ENCODE measurements at places on chromosomes 2 and 18.

DNA sequence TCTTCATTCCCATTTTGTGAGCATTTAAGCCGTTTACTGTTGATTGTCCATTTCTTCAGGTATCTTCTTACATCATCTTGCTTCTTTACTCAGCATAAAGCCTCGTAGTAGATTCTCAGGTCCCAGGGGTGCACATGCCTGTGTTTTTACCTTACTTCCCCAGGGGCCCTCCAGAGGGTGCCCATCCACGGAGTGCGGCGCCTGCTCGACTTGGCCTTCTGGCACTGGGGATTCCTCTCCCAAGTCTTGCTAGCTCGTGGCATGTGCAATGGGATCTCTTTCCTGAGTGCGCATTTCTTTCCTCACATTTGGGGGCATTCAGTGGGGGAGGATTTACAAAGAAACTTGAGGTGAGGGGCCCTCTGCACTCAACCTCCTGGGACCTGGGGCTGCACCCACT lies 148.1 kb downstream of the AGAP1 start:
- no peak for DNase-seq

DNA sequence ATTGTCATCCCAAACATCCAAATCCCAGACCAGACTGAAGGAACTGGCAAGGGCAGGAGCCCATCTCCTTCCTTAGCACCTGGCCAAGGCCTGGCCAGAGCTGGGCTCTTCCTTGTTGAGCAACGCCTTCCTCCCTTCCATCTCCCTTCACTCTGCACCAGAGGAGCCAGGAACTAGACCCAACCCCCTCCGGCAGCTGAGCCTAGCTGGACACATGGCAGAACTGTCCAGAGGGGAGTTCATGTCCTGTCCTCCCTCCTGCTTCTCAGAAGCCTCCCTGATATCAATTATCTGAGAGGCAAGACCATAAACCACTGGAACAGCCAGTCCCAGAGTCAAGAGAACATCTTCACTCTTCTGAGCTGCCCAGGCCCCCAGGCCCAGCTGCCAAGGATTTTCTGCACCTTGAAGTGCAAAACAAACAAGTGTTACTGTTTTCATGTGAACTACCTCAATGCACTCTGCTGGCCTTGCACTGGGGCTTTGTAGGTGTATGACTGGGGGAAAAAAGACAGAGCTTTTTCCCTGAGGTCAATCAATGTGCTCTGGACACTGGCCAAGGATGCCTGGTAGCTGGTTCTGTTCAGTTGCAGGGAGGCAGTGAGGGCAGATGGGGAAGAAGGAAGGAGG lies 107.6 kb upstream of the MSH6 start:
- no peak for DNase-seq

DNA sequence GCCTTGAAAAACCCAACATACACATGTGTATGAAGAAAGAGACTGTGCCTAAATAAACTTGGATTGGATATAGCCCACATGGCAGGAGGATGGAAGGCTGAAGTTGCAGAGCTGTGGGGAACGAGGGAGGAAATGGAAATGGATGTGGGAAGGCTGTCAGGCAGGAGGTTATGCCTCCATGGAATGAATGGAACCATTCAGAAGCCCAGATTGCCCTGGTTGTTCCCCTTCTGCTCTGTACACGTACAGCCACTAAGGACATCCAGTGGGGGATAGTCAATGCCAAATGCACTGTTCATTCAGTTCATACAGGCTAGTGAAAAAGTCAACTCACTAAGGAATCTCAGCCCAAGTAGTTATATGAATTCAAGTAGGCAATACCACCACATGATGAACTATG lies 463.7 kb downstream of the TNS1 start:
- no peak for DNase-seq

DNA sequence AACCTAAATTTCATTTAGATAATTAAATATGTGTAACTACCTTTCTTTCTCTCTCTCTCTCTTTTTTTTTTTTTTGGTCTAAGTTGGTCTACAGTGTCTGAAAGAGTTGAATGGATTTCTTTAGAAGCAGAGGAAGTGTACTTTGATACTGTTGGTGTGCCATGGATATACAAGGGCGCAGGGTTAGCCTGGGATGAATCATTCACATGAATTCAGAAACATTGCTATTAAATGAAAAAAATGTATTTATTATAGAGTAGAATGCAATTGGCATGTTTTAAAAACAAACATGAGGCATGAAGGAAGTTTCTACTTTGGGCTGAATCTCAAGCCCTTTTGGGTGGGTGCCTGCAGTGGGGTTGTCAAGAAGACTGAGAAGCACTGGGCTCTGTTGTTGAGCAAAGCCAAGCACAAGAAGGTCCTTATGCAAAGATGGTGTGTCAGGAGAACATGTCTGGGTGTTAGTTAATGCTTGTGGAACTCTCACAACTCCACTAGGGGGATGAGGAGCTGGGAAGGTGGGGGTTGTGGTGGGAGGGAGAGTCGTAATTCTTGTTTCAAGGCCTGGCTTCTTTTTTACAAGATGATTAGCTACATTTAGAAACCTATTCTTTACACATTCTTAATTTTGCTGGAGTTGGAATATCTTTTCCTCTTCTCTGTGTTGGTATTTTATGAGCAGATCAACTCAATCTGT lies 57.9 kb downstream of the LYPD6 start:
- DNase-seq, result no peak

GRCh38 chr2:119435953-119436297 lies 4.3 kb downstream of the TMEM37 start:
- DNase-seq, result no peak
